Activated CD4-positive, alpha-beta T cell treated with anti-CD3 and anti-CD28 coated beads, Interleukin-2, amount 50 U/mL, for 4 hours (primary cell): ENCODE measurements at places on chromosomes 2 and 18.

DNA sequence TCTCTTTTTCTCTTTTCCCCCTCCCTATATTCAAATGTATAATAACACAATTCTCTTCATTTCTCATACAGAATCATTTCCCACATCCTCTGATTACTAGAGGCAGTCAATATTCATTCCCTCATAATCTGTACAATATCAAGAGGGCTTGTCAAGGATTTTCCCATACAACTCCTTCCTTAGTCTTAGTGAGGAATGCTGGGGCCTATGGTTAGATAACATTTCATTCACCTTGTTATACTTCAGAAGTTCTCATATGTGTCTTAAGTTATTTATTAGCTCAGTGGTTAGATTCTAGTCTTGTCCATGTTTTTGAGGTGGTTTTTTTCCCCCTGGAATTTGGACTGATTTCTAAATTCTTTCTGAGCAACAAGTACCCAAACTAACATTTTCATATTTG is 289.5 kb downstream of the PDE11A start:
- no peak for DNase-seq

DNA sequence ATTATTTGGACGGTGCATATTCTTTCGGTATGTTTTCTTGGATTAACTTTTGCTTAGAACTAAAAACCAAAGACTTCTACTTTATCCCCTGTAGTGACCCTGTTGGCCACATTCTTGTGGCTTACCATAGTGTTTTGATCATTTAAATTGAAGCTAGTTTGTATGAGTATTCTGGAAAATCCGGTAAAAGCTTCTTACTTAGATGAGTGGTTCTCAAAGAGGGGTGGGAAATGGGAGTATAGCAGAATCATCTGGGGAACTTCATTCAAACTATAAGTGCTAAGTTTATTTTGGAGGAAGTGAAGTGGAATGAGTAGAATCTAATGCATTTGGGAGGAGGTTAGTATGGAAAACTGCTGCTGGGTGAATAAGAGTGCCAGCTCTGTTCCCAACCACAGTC is 3.8 kb downstream of the PPP1CB start:
- no peak for DNase-seq

- no peak for DNase-seq
These were observed 167.2 kb downstream of the HDAC4 start for GRCh38 chr2:239233576-239233975.

- no peak for DNase-seq
These were observed 86.6 kb downstream of the TMEM182 start for GRCh38 chr2:102848366-102848839.

DNA sequence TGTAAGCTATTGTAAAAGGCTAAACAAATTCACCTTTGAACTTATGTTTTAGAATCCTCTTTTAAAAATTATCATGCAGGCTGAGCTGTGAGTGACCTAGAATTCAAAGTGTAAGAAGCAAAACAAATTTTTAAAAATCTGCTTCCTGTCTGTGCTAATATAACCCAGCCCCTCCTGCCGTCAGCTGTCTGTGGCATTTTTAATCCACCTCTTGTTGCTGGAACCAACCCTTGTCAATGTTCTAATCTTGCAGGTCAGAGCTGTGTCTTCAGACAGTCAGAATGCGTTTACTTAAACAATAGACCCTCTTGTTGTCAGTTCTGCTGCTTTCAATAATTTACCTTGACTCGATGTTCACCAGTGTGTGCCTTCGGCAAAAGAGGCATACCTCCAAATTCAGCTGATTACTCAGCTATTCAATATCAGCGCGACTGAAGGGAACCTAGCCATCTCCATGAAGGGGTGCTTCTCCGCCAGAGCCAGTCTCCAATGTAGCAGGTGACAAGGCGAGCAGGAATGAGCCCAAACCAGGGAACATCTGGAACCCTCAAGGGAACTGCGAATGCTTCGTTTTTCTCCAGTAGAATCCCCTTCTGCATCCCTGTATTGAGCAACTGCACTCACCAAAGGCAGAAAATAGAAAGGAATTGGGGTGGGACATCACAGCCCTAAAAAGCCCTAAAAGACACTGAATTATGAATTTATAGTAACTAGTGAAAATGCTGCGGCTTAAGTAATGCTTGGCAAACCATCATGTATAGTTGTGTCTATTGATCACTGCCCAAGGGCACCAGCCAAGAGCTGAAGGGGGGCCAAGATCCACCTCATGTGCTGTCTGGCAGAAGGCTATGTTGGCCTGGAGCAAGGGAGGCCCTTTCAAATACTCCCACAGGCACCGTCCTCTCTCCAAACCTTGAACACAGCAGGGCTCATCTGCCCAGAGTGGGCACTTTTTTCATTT is 62.5 kb downstream of the LYPD6B start:
- DNase-seq: no peak

DNA sequence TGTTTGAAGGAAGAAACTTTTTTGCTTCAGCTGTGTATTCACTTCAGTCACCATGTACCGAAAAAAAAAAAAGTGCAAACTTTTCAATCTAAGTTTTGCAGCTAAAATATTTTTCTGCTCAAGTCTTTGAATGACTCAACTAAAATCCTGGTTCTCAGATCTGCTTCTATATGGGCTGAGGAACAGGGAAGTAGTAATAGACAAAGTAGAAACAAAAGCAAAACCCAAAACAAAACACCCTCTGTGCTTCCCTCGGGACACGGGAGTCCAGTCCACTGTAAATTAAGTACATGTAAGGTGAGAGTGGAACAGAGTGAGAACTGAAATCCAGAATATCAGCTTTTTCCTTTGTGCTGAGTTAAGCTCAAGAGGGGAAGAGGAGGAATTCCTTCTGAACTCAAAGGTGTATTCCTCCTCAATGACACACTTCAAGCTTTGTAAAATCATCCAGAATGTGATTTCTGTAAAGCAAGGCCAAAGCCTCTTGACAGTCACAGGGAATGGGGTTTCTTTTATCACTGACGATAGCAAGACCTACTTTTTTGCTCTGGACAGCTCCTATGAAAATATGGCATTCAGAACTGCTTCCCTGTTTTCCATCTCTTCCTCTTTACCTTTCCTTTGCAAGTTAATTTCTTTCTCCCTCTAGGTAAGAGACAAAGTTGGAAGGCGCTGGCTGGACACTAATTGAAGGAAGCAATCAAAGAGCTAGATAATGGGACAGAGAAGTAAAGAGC is 433.5 kb upstream of the MMADHC start:
- DNase-seq: no peak

DNA sequence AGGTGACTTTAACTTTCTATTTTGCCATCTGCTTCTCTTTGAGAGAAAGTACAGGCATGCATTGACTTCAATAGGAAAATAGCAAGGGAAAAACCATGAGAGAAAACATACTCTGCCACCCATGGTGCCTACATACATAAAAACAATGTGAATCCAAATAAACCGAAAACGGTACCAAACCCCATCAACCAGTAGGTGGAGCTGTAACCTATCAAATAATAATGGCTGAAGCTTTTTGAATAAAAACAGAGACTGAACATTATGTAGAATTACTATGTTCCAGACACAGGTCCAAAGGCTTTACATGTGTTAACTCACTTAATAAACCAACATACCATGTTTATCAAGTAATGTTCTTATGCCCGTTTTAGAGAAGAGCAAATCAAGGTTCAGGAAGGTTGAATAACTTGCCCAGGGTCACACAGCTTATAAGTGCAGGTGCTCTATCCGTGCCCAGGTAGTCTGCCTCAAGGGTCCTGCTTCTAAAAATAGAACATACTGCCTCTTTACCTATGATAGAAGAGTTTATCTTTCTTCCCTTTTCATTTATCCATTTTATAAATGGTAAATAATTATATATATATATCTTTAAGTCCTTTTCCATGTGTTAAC is 293.9 kb upstream of the SYT4 start:
- no peak for DNase-seq

DNA sequence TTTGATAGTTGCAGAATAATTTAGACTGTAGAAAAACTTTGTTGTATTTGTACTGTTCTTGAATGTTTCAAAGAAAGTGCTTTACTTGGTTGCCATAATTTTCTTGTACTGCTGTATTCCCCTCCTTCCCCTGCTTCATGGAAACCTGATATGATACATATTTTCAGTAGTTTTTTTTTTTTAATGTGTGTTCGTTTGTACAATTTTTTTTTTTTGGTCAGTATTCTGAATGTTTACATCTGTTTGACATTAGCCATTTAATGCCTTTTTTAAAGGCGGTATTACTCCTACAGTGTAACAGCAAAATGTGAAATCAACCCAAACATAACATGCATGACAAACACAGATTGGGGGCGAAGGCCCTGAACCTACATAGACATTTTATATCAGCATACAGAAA is 172.3 kb downstream of the ASXL3 start:
- DNase-seq: no peak

DNA sequence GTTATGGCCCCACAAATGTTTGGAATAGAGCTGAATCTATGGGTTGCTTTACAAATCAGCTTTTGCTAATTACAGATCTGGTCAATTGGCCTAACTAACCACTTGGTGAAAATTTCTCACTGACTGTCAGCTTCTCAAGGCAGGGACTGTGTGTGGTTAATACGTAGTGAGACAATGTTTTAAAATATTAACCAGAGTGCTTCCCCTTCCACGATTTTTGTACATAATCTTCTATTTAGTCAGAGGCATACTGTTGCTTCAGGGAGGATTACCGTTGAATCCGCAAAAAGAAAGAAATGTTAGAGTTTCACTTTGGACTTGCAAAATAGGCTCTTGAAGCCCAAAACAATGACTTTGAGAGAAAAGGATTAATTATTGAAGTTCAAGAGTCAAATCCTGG is 14.9 kb upstream of the KCNS3 start:
- no peak for DNase-seq

DNA sequence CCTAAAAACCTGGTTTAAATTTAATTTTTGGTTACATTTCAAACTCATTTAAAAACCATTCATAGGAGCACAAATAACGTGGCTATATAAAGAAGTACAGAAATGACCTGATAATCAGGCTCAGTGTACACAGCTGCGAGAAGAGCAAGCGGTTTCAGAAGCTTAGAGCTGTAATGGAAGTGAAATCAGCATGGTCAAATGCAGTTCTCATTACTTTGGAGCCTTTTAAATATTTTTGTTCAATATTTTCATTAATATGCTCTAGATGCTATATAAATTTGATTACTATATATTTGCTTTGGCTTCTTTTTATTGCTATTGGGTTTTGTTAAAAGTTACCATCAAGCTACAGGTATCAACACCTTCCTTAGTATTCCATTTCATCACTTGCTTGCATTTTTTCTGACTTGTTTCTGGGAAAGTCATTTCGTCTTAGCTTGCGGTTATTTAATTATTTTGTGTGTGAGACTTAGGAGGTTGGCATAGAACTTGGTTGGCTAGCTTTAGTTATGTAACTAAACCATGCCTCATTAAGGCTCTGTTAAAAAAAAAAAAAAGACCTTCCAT is 58.7 kb downstream of the AFTPH start:
- no peak for DNase-seq

DNA sequence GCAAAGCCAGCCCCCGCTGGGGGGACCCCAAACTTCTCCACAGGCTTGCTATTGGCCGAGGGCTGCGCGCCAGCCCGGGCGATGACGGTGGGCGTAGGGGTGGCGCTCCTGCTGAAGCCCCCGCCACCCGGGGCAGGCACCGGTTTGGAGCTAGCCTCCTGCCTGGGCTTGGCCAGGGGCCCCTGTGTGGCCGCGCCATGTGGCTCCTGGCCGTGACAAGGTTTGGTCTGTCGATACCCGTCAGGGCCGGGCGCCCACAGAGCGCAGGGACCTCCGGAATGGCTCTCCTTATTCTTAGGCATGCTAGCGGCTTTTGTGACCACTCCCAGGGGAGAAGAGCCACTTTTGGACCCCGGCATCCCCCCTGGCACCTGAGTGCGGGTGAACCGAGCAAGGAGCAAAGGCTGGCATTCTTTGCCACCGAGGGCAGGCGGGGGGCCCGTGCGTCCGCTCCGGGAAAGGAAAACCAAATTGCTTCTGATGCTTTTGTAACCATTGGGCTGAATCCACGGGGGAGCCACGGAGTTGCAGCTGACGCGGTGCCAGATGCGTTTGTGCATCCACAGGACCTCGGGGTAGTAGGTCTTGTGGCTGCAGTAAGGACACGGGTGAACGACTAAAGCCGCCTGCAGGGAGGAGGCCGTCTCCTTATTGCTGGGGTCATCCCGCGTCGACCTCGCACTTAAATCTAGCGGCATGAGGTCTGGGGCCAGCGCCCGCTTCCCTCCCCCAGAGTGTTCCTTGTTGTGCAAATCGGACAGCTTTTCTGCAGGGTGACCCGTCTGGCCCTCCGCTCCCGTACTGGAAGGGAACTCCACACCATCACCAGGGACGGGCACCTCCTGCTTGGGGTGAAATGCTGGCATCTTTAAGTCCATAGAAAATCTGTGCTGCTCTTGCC is 115.6 kb downstream of the ZNF516 start:
- no peak for DNase-seq

GRCh38 chr2:41994233-41994637 is 53.6 kb upstream of the PKDCC start:
- DNase-seq: no peak

- DNase-seq: no peak
These were observed 1.8 kb downstream of the PDE11A start for GRCh38 chr2:178070824-178071223.

- DNase-seq: no peak
These were observed 852.0 kb downstream of the BCL11A start for GRCh38 chr2:59701271-59701994.

GRCh38 chr2:239777219-239777618 is 247.9 kb downstream of the NDUFA10 start:
- no peak for DNase-seq

GRCh38 chr2:149015501-149015900 is 23.0 kb upstream of the LYPD6B start:
- DNase-seq: no peak

DNA sequence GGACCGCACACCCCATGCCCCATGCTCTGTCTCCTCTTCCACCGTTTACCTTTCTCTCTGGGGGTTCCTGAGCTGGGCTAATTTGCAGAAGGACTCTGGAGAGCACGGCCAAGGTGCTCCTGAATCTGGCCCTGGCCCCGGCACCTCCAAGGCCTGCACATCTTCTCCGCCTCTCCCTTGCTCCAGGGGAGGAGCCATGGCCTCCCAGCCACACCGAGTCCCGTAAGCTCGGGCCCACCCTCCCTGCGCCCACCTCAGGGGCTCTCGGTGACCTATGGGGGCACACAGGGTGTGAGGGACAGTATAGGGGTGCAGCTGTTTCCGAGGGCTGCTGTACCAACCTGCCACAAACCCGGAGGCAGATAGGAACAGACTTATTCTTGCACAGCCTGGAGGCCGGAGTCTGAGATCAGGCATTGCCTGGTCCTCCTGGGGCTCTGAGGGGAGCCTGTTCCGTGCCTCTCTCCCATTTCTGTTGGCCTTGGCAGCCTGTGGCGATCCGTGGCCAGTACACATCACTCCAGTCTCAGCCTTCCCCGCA is 127.3 kb upstream of the GPC1 start:
- no peak for DNase-seq
